Fibroblast of lung (primary cell): ENCODE measurements at places on chromosomes 3 and 15. TPM values are rescaled to one million over a fixed set of nuclear protein-coding genes. Genes with fewer than 3 reads are reported as not detected.

Gene COL6A5
- under 0.01 and 0.66 TPM in 2 replicates for total RNA-seq

Gene ZNF662
- 3.3 and 5.6 TPM in 2 replicates for total RNA-seq

DNA sequence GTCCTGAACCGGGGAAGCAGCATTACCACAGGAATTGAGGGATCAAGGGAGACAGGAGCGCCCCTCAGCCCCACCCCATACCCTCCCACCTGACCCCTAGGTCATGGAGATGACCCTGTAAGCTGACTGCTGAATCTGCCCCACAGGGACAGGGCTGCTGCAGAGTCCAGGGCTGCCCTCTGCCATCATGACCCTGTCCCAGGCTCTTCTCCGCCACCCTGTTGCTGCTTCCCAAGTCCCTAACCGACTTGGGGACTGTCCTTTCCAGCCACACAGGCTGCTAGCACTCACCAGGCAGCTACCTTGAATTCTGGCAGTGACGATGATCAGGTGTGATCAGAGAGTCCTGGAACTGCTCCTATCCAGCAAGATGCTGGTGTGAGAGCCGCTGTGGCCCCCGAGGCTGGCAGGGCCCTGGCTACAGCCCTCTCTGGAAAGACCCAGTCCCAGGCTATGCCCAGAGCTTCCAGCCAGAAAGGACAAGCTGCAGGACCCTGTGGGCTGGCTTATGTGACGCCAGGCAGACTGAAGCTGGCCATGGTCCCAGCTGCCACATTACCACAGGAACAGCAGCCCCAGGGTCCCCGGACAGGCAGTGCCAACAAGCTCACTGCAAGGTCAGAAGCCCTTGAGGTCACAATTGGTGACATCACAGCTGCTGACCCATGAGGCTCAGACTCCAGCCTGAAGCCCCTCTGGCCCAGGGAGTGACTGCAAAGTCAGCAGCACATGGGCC, at the start of gene C3orf22:
Gene C3orf22, minus strand, starts transcription at position 597 of the 736 bp plus-strand sequence. CDS start 5,542 bp downstream, outside the sequence.
- DNase-seq = no peak

DNA sequence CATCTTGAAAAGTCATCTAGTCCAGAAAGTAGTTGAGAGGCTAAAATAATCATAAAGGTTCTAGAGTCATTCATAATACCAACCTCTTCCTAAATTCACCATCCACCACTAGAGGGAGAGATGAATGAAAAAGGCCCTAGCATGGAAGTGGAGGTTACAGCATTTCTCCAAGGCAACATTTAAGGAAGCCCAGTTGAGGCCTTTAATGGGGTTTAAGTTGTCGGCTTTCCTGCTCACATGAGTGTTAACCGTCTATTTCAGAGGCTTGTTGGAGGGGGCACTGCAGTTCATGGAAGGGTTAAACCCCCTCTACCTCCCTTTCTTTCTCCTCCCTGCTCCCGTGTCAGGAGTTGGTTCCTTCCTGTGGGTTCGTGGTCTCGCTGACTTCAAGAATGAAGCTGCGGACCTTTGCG, 3.8 kb upstream of the SLCO3A1 start:
- DNase-seq = peak; percentile 58

DNA sequence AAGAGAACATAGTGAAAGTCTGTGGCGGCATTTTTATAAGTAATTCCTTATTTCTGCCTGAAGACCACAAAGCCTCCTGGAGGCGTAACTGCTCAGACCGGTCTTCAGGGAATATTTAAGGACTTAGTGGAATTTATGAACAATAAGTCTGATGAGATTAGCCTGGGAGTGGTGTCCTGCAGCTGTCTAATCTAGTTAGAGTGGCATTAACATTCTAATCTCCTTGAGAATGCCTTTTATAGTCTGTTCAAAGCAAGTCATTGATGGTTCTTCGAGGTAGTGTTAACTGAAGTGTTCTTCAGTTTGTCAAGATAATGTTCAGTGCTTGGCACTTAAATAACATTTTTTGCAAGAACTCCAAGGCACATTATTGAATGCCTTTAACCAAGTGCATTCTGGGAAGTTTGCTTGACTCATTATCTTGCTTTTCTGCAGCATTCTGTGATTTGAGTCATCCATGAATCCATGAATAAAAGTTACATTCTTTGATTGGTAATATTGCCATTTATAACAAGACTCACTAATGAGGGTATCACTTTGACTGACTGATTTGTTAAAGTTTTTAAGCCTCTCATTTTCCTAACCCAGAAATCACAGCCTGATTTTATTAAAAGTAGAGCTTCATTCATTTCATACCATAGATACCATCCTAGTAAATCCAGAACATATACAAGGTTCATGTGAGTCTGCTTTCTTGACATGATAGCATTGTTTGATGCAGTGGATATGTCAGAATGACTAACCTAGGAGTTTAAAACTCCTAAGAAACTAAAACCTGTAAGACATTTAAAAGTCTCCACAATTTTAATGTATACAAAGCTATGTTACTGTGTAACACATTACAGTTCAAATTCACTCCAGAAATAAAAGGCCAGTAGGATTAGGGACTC, 12.5 kb downstream of the RBM5 start:
- peak; percentile 74 for DNase-seq

GRCh38 chr3:178480274-178480673, 56.0 kb upstream of the KCNMB2 start:
- no peak for DNase-seq

DNA sequence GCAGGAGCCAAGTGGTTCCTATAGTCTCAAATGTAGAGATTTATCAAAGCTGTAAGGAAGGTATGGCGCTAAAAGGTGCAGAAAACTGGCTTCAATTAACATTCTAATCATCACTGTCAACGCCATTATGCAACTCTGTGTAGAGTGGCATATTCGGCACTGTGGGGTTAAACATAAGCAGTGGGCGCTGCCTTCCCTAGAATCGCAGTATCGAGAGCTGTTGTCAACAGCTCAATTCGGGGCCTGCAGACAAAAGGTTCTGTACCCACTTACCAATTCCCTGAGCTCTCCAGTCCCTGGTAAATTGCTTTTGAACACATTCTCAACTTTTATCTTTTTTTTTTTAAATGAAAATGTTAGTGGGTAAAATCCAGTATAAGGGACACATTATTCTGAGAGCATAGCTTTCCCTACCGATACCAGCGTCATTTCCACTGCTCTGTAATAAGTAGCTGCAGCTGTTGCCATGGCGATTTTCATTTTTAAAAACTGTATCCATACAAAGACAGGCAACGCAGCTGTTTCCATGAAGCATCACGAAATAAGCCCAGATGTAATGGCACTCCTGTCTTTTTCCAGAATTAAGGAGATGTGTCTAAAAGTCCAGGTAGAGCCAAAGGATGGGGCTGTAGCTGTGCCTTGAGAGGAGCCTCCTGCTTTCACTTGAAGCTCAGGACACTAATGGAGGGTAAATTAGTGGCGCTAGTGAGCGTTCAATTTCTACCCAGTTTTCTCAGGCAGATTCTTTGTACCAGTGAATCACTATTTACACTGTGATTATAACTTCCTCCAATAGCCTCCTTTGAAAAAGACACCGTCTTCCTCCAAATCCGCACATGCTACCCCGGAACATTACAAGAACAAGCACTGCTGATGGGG, 250.3 kb downstream of the SLC9A9 start:
- no peak for DNase-seq

DNA sequence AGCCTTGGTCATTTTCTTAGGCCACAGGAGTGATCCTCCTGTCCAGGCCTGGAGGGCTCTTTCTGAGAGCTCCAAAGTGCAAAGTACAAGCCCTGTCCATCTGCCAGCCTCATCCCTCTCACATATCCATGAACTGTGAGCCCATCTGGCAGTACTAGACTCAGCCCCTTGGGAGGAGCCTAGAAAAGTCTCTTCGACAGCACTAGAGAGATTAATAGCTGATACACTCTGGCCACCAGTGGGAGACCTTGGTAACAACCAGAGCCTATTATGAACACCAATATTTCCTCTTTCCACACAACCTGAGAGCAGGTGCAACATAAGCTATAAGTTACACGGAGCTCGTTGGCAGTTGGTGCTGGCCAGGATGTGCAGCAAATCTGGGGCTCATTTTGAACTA, 59.5 kb upstream of the DCLK3 start:
- no peak for DNase-seq

GRCh38 chr15:63605036-63605435, 7.8 kb downstream of the FBXL22 start:
- DNase-seq = no peak
